ENCODE measurements at places on chromosomes 7 and 10.

DNA sequence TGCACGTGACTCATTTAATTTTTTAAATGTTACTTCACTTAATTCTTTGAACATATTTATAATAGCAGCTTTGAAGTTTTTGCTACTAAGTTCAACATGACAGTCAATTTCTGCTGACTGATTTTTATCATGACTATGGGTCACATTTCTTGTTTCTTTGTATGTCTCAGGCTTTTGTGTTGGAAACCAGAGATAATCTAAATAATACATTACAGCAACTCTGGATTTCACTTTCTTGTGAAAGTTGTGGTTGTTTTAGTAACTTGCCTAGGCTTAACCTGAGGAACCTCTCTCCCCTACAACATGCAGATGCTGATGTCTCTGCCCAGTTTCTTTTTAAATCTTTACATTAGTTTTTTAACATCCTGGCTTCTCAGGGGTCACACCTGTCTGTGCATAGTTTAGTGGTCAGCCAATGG lies 180.8 kb downstream of the CCDC71L start:
- no peak for DNase-seq

GRCh38 chr10:103231047-103231551 lies 14.6 kb upstream of the RPEL1 start:
- no peak for DNase-seq

DNA sequence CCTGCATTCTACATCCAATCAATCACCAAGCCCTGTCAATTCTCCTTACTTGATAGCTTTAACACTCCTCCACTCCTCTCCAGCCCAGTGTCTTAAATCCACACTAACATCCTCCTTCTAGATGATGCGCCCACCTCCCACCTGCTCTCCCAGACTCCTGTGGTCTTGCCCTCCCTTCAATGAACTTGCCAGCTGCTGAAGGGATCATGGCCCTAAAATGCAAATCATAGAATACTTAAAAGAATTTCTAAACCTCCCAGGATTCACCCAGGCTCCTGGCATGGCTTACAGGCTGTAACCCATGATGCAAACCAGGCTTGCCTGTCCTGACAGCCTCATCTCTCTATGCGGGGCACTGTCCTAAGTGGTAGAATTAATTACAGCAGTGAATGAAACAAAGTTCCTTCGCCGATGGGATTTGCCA lies 43.6 kb downstream of the SYPL1 start:
- no peak for DNase-seq

DNA sequence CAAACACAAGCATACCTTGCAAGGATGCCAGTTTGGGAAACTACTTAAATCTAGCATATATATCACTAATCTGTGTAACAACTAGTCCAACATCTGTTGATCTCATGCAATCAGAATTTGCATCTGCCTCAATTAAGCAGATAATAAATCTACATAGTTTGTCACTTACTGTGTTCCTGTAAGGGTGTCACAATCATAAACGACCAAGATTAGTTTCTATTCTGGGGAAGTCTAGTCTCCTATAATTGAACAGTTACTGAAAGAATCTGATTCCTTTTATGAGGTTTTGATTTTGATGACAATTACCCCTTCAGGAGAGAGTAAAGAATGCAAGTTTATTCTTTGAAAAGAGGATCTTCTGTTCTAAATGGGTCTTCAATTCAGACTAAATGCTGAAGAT lies 85.5 kb upstream of the LRRN3 start:
- DNase-seq = no peak

- no peak for DNase-seq
Observed at GRCh38 chr10:75468612-75469005, 37.2 kb downstream of the LRMDA start.

DNA sequence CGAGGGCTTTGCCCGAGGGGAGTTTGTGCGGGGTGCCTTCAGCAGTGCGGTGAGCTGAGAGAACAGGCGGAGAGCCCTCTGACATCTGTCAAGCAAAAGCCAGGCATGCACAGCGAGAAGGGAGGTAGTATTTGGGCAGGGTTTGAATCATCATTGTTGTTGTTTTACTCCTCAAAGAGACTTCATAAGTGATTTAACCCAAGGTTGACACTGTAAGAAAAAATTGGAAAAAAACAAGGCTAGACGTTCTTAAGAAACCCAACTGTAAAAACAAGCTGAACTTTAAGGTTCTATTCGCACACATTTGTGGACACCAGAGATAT lies 1.3 kb downstream of the ADAM22 start:
- no peak for DNase-seq

GRCh38 chr10:27746397-27747095 lies 927 bp upstream of the MKX start:
- DNase-seq = no peak

DNA sequence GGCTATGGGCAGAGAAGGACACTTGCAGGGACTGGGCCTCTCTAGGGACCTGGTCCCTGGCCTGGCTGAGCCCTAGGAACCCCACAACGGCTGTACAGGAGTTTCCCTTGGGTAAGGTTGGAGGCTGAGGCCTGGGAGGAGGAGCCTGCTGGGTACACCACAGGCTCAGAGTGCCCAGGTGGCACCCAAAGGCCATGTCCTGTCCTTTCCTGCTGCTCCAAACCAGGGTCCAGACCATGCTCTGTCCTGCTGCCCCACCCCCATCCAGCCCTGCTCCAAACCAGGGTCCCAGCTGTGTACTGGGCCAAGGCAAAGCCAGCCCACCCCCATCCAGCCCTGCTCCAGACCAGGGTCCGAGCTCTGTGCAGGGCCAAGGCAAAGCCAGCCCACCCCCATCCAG lies 35.3 kb upstream of the ZNF488 start:
- no peak for DNase-seq
